ENCODE measurements at places on chromosomes 11 and 22.

DNA sequence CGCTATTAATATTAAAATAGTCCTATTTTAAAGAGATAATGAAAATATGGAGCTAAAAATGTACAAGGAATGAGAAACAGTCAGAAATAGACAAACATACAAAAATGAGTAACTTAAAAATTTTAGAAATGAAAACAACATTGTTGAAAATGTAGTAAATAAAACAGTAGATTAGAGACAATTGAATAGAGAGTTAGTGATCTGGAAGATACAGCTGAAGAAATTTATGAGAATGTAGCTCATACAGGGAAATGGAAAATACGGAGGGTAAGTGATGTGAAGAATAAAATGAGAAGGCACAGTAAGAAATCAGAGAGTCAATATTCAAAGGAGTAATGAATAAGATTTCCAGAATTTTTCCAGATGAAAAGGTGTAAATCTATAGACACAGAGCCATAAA lies 424.8 kb downstream of the SOX6 start:
- DNase-seq = no peak

GRCh38 chr11:985406-985805 lies 51.1 kb downstream of the MUC6 start:
- DNase-seq = no peak

DNA sequence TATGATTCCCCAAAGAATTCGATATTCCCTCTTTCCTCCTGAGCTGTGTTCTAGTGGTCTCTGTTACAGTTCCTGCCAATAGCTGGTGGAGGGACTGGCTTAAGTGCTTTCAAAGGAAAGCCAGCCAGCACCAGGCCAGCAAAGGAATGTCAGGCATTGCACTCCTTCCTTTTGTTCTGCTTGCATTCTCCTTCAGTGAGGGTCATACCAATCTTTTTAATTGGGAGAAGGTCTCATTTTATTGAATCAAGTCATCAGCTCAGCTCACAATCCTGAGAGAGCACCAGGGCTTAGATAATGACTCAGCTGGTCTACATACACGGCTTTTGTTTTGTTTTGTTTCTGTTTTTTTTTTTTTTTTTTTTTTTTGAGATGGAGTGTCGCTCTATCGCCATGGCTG lies 222.9 kb downstream of the NAV2 start:
- DNase-seq = no peak

DNA sequence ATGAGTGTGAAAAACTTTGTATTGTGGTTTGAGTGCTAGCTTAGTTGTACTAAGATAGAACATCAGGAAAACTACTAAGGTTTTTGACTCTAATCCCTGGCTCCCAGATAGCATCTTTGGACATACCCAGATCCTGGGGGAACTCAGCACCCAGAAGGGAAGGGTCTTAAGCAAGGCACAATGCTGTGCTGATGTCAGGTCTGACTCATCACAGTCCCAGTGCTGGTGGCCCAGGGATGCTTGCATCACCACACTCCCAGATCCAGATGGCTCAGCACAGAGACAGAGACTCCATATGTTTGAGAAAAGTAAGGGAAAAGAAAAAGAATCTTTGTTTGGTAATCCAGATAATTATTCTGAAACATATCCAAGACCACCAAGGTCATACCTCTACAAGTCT lies 18.3 kb upstream of the OR56A3 start:
- DNase-seq = no peak

GRCh38 chr22:35430897-35431322 lies 31.0 kb downstream of the MCM5 start:
- peak; percentile 67 for DNase-seq

DNA sequence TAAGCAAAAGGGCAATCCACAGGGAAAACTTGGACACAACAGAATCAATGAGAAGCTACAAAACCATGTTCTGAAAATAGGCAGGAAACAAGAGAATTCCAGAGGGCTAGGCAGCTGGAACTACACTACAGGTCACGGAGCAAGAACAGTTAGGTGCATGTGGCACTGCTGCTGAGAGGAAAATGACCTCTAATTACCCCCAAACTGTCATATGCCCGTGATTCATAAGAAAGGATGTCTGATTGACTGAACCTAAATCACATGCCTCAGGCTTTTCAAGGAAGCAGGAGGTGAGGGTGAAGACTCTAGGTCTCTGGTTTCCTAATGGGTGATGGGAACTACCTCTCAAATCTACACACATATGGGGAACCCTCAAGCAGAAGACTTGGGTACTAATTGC lies 17.9 kb upstream of the RRAS2 start:
- no peak for DNase-seq

- no peak for DNase-seq
Observed at GRCh38 chr22:37331856-37332536, 49.7 kb downstream of the CYTH4 start.

DNA sequence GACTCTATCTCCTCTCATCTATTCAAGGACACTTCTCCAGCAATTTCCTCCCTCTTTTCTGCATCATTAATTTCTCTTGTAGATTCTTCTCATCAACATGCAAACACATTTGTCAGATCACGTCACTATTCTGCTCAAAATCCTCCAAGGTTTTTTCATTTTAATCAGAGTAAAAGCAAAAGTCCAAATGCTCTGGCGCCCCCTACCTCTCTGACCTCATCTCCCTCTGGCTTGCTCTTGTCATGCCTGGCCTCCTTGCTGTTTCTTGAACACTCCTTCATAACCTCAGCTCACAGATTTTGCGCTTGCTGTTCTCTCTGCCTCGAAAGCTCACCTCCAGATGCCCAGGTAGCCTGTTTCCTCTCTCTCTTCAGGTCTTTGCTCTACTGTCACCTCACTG lies 22.4 kb downstream of the RTCB start:
- DNase-seq = no peak

- no peak for DNase-seq
Observed at GRCh38 chr11:1450949-1451710, 35.4 kb downstream of the MOB2 start.

DNA sequence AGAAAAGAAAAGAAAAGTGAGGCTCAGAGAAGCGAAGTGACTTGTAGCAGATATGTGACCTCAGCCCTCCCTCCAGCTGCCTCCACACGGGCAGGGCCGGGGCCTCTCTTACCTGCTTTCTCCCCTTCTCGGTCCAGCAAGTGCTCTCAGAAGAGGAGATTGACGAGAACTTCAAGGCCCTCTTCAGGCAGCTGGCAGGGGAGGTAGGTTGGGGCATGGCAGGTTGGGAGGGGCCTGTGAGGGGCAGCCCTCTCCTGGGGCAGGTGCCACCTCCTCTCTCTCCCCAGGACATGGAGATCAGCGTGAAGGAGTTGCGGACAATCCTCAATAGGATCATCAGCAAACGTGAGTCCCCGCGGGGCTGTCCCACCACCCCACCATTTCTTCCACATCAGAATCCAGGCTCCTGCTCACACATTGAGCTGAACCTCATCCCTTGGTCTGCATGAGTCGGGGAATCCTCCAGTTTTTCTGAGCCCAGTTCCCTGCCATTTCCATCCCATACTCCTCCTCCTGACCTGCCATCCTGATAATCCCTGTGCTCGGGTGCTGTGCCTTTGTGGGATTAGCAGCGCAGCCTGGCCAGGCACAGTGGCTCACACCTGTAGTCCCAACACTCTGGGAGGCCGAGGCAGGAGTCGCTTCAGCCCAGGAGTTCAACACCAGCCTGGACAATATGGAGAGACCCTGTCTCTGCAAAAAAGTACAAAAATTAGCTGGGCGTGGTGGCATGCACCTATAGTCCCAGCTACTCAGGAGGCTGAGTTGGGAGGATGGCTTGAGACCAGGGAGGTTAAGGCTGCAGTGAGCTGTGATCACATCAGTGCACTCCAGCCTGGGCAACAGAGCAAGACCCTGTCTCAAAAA lies 26.4 kb downstream of the CAPN1 start:
- DNase-seq = no peak

GRCh38 chr11:75603791-75604736 lies 42.0 kb downstream of the SERPINH1 start:
- DNase-seq = no peak

DNA sequence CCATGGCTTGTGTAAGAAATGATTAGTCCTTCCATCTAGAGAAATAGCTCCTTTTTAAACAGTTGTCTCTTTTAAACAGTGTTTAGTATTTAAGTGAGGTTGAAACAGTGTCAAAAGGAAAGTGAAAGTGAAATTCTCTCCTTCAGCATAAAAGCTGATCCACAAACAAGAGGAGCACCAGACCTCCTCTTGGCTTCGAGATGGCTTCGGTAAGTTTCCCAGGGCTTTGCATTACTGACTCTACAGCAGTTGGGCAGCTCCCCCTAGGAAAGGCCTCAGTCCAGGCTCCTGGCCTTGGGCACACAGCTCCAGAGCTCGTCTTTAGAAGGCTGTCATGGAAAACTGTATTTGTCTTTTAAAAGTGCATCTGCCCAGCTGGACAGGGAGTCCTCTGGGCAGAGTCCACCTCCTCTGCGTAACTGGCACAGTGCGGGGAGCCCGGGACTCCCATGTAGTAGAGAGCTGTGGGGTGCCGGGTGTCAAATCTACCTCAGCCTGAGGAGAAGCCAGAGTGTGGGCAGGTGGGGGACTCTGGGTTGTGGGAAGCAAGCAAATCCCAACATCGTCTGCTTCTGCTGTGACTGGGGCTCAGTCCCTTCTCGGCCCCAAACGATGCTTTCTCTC lies at the start of gene PLAAT4:
TSS of gene PLAAT4 (plus strand) at position 140 of the 624 bp plus-strand sequence. CDS start at position 201, 61 bp downstream.
- peak; percentile 57 for DNase-seq
